ENCODE measurements at places on chromosomes 3 and 15.

GRCh38 chr15:41819455-41820050 lies 8.3 kb upstream of the JMJD7 start:
- no peak overlapping the region for H3K27ac ChIP-seq
- no peaks in the 10 kb centered on the region for H3K27me3 ChIP-seq
- H3K4me3 ChIP-seq = no peak overlapping the region
- peaks cover 32% of the 10 kb centered on the region for H3K36me3 ChIP-seq
- no peaks in the 10 kb centered on the region for H3K4me1 ChIP-seq

DNA sequence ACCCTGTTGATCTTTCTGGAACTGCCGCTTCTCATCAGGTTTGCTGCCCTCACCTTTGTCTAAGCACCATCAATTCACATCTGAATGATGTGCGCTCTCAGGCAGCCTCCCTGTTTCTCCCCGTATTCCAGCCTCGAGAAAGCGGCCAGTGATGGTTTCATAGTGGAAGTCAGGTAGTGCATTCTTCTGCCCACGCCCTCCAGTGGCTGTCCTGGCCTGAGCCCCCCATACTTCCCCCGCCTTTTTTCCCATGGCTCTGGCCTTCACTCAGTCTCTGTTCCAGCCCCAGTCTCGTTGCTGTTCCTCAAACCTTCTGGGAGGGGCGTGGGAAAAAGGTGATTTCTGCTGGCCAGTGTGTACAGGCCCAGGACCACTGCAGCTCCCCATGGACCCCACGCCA lies 101.3 kb downstream of the ASB7 start:
- no peak for DNase-seq
- H3K4me1 ChIP-seq = peaks cover 2% of the 10 kb centered on the region
- H3K36me3 ChIP-seq = no peaks in the 10 kb centered on the region

- no peaks in the 10 kb centered on the region for H3K4me1 ChIP-seq
- no peak overlapping the region for H3K27ac ChIP-seq
- H3K36me3 ChIP-seq = peaks cover 47% of the 10 kb centered on the region
- H3K27me3 ChIP-seq = no peaks in the 10 kb centered on the region
Measured at GRCh38 chr15:28165791-28166190, 66.7 kb upstream of the OCA2 start.

GRCh38 chr3:136730595-136731273 lies 21.4 kb downstream of the STAG1 start:
- no peak overlapping the region for H3K4me3 ChIP-seq
- no peaks in the 10 kb centered on the region for H3K27me3 ChIP-seq
- no peaks in the 10 kb centered on the region for H3K36me3 ChIP-seq
- H3K27ac ChIP-seq = no peak overlapping the region
- no peak for DNase-seq

DNA sequence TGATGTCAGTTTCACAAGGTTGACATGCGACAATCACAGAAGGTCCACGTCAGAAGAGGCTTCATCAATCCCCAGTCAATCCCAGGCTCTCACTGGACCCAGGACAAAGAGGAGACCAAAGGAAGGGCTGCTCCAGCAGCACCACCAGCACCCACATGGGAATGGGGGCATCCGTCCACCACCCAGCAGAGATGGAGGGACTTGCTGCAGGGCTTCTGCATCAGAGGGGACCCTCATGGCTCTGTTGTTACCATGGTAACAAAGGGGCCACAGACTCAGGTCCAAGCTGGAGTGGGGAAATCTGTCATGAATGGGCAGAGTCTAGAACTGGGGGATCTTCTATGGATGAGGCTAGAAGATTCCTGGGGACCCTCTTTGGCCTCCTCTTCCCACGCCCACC lies 13.1 kb downstream of the PLA2G4F start:
- no peak overlapping the region for H3K27ac ChIP-seq
- no peak overlapping the region for H3K4me3 ChIP-seq
- H3K36me3 ChIP-seq = no peaks in the 10 kb centered on the region
- no peaks in the 10 kb centered on the region for H3K27me3 ChIP-seq
- no peak for DNase-seq
- no peaks in the 10 kb centered on the region for H3K4me1 ChIP-seq

GRCh38 chr3:4474683-4475490 lies 7.8 kb upstream of the SUMF1 start:
- H3K27ac ChIP-seq = no peak overlapping the region
- H3K36me3 ChIP-seq = no peaks in the 10 kb centered on the region
- DNase-seq = peak; percentile 36
- H3K4me3 ChIP-seq = no peak overlapping the region
- H3K27me3 ChIP-seq = peaks cover 19% of the 10 kb centered on the region

DNA sequence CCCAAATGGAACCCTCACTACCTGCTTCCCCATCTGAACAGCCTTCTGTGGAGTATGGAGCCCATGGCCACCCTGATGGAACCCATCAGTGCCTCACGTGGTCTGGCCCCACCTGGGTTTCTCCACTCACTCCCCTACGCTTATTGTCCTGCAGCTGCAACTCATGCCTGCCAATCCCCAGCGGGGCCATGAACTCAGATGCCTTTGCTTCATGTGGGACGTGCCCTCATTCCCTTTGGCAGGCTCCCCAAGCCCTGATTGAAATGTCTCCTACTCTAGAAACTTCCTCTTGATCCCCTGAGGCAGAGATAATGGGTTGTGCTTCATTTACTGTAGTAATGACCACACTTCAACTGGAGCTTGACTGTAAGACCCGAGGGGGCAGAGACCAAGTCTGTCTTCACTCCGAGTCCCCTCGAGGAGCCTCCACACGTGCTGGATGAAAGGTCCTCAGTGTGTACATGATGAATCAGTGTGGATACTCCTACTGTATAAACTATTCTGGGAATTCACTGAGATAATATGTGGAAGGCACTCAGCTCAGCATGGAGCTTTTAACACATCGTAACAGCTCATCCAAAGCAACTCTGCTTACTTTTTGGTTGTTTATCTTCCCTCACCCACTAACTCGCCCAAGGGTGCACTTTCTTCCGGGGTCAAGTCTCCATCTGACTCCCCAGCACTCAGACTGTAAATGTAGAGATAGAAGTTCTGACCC lies 232.8 kb upstream of the BHLHE40 start:
- H3K27ac ChIP-seq = no peak overlapping the region
- no peak overlapping the region for H3K4me3 ChIP-seq
- H3K36me3 ChIP-seq = peaks cover 47% of the 10 kb centered on the region

DNA sequence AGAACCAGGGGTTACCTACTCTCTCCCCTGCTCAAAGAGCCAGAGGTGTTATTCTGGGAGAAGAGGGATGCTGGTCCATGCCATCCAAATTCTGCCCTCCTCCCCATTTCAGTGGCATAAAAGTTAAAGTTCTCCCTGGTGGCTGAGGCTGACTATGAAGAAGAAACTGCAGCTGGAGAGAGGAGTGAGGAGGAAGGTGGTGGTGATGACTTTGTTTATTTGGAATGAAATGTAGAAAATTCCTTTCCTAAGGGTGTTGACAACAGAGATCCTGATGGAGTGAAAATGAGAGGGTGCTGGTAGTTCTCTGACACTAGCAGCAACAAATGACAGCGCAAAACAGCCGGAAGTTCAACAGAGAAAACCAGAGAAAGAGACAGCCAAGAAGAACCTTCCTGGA lies 100.4 kb downstream of the PCCB start:
- H3K36me3 ChIP-seq = peaks cover 21% of the 10 kb centered on the region
- no peak overlapping the region for H3K4me3 ChIP-seq
- no peak overlapping the region for H3K27ac ChIP-seq

- H3K27me3 ChIP-seq = peaks cover 26% of the 10 kb centered on the region
- DNase-seq = no peak
- H3K36me3 ChIP-seq = no peaks in the 10 kb centered on the region
- no peak overlapping the region for H3K27ac ChIP-seq
Measured at GRCh38 chr3:138078901-138079344, 36.5 kb downstream of the DZIP1L start.

GRCh38 chr3:183987000-183987600 lies 30.6 kb downstream of the ABCC5 start:
- H3K36me3 ChIP-seq = peaks cover 13% of the 10 kb centered on the region
- H3K4me3 ChIP-seq = no peak overlapping the region
- H3K27ac ChIP-seq = no peak overlapping the region
- no peak for DNase-seq
- no peaks in the 10 kb centered on the region for H3K27me3 ChIP-seq

DNA sequence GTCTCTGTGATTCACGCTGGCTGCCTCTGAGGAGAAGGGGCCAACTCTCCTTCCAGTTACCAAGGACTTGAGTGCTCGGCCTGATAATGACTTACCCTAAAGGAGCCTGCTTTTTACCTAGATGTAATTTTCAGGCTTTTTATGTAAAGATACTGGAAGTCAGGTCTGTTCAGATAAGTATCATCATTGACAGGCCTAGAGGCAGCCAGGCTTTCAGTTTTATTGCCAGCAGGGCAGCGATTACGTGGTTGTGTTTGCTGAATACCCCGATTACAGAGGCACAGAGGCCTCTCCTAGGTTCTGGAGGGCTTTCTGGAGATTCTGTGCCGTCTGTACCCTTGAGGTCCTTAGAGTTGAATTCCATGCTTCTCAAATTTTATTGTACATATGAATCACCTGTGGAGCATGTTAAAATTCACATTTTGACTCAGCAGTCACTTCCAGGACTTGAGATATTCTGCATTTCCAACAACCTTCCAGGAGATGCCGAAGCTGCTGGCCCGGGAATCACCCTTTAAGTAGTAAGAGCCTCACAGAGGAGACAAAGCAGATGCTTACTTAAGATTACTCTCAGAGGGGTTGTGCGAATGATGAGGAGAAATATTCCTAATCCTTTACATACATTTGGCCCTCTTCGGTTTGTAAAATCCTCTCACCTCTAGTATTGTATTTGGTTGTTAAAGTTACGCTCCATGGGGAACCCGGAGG lies 160.1 kb upstream of the BHLHE40 start:
- H3K27me3 ChIP-seq = no peaks in the 10 kb centered on the region
- no peak overlapping the region for H3K4me3 ChIP-seq
- peak overlapping the region; percentile 12 for H3K27ac ChIP-seq
- peaks cover 43% of the 10 kb centered on the region for H3K4me1 ChIP-seq
- DNase-seq = no peak

- peak overlapping the region; percentile 100 for H3K27ac ChIP-seq
- peak overlapping the region; percentile 100 for H3K4me3 ChIP-seq
- DNase-seq = no peak
- H3K27me3 ChIP-seq = no peaks in the 10 kb centered on the region
- H3K4me1 ChIP-seq = peaks cover 44% of the 10 kb centered on the region
Measured at GRCh38 chr15:90994059-90994416, 297 bp downstream of the PRC1 start.

DNA sequence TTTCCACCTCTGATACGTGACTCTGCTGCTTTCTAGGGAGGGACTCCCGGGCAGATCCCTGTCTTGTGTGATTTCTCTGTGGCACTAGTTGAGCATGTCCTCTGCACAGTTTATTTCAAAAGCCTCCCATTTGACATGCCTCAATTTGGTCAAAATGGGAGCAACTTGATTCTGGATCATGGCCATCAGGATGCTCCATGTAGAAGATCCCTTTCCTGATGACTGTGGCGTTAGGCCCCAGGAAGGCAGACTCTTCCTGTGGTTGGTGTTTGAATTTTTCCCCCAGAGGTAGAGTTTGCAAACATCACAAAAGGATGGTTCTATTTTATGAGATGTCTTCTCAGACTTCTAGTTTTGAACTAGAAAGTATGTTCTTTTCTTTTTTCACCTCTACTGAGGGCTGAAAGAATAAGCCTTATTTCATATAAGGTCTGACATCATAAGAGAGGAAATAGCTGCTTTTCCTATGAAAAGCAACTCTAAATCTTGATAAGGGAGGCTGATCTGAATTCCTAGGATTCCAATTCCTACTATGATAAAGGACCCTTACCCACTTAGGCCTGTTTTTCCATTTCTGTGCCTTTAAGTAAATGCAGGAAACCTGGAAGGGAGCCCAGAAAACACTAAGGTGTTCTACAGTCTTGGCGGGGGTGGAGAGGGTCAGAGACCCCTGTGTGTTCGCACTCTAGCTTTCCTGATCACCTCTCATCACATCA lies 243.8 kb upstream of the CHRM5 start:
- H3K27ac ChIP-seq = no peak overlapping the region
- no peak for DNase-seq
- no peaks in the 10 kb centered on the region for H3K36me3 ChIP-seq
- no peak overlapping the region for H3K4me3 ChIP-seq
- H3K27me3 ChIP-seq = no peaks in the 10 kb centered on the region

GRCh38 chr3:156010829-156011228 lies 109.5 kb upstream of the KCNAB1 start:
- peaks cover 14% of the 10 kb centered on the region for H3K27me3 ChIP-seq
- H3K4me3 ChIP-seq = no peak overlapping the region
- no peak overlapping the region for H3K27ac ChIP-seq
- DNase-seq = no peak
- H3K36me3 ChIP-seq = no peaks in the 10 kb centered on the region

DNA sequence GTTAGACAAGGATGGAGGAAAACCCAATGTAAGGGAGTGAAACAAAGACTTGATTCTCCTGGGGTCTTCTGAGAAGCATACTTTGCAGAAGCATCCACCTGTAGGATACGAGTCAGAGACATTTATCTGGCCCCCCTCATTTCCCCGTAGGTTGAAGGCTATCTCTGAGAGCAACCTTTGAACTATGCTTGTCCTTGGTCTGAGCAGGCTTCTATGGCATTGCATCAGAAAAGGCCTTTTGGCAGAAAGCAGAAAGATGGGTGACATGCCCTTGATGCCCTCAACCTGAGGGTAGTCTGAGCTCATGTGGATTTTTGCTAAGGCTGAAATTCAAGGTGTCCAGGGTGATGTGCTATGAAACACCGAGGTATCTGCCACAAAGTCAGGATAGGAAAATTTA lies 131.6 kb upstream of the SGO1 start:
- H3K36me3 ChIP-seq = no peaks in the 10 kb centered on the region
- no peaks in the 10 kb centered on the region for H3K4me1 ChIP-seq
- H3K27ac ChIP-seq = no peak overlapping the region
- H3K27me3 ChIP-seq = no peaks in the 10 kb centered on the region

DNA sequence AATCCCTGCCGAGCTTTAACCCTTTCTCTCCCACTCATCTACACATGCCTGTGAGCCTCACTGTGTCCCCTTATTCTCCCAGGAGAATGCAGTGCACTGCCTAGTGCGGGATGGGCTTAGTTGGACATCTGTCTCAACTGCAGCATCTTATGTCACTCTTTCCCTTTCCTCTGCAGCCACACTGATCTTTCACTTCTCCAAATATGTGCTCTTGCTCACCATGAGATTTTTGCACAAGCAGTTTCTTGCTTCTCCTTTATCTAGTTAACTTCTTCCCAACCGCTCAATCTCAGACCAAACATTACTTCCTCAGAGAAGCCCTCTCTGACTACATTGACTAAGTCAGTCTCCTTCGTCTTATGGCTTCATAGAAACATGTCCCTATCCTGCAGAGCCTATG lies 292.3 kb downstream of the KBTBD8 start:
- no peak overlapping the region for H3K4me3 ChIP-seq
- no peaks in the 10 kb centered on the region for H3K4me1 ChIP-seq
- H3K27me3 ChIP-seq = no peaks in the 10 kb centered on the region
- no peak for DNase-seq

GRCh38 chr3:179452872-179453271 lies 1.6 kb upstream of the GNB4 start:
- no peaks in the 10 kb centered on the region for H3K36me3 ChIP-seq
- H3K27ac ChIP-seq = no peak overlapping the region
- H3K27me3 ChIP-seq = peaks cover 76% of the 10 kb centered on the region
- no peak for DNase-seq
- peaks cover 23% of the 10 kb centered on the region for H3K4me1 ChIP-seq
- H3K4me3 ChIP-seq = no peak overlapping the region

Measured in activated CD4-positive, alpha-beta memory T cell treated with anti-CD3 and anti-CD28 coated beads, Interleukin-2, amount 10 ng/mL, durations not matched to agents 7 days and 5 days (primary cell).